Neural progenitor cell (in vitro differentiated cells): ENCODE measurements at places on chromosomes 3 and 15.

DNA sequence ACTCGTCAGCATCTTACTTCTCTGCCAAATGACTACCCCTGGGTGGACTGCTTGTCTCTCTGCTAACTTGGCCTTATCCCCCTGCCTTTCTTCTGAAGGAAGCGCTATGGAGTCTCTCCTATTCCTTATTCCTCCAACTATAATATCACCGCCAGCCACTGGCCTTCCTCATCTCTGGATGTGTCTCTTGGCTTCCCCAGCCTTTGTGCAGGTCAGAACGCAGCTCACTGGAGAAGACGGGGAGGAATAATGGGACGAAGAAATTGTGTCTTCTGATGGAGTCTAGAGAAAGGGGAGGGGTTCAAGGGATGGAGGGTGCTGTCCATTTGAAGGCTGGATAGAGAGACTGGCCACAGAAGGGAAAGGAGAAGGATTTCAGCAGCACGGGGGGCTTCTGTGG, 16.9 kb downstream of the ITGA11 start:
- peaks cover 10% of the 10 kb centered on the region for H3K4me1 ChIP-seq
- H3K36me3 ChIP-seq: no peaks in the 10 kb centered on the region
- DNase-seq: no peak

- no peaks in the 10 kb centered on the region for H3K4me1 ChIP-seq
- H3K4me3 ChIP-seq: no peak overlapping the region
- DNase-seq: no peak
- no peak overlapping the region for H3K27ac ChIP-seq
- no peaks in the 10 kb centered on the region for H3K36me3 ChIP-seq
Observed at GRCh38 chr3:187251599-187251998, 39.9 kb downstream of the MASP1 start.

DNA sequence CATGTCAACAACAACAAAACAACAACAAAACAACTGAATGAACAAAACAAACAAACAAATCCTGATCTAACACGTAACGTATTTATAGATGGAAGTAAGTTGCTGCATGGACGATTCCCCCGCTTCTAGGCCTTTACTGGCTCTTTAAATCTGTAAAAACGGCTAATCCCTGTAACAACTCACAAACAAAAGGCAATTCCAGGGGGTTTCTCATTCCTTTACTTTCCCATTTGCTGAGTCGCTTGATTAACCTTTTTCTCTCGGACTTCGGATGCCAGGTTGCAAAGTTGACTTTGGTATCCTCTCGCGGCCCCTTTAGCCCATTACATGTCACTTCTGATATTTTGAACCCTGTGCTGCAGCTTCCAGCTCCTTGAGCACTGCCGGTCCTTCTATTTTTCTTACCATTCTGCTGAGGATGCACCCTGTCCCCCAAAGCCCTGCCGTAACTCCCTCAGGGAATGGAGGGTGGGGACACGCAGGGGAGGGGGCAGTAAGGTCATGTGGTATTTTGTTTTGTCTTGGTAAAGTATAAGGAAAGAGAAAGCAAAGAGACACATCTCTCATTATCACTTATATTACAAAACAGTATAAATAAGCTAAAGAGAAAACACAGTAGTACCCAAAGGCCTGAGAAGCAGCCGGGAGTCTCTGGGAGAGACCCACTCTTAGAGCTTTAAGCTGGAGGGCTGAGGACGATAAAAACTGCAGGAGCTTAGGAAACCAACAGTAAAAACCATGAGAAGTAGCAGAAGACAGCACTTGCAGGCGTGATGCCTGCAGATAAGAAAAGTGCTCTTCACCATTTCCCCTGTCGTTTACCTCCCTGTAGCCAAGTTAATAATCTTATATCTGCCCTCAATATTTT, 457.8 kb upstream of the ZNF717 start:
- peak overlapping the region; percentile 41 for H3K27ac ChIP-seq
- H3K36me3 ChIP-seq: no peaks in the 10 kb centered on the region
- peak; percentile 77 for DNase-seq
- peak overlapping the region; percentile 27 for H3K4me3 ChIP-seq
- H3K4me1 ChIP-seq: peaks cover 12% of the 10 kb centered on the region

DNA sequence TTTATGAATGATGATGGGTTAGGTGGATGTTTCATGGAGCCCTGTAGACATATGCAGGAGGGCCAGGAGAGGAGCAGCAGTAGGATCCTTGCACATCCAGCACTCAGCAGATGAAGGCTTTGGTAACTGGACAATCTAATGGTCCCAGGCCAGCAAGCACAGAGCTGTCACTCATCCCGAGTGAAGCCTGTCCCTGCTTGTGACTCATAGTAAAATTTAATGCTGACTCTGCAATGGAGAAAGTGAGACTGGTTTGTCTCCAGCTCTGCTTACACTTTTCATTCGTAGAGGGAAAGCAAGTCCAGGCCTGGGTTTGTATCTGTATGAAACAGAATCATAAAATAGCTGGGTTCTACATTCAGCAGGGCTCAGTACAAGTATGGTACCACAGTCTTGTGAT, 131.7 kb downstream of the DTWD1 start:
- H3K4me1 ChIP-seq: no peaks in the 10 kb centered on the region
- no peak for DNase-seq
- no peaks in the 10 kb centered on the region for H3K27me3 ChIP-seq
- no peaks in the 10 kb centered on the region for H3K36me3 ChIP-seq
- no peak overlapping the region for H3K27ac ChIP-seq

GRCh38 chr15:31173790-31174450, 72.4 kb upstream of the TRPM1 start:
- H3K4me1 ChIP-seq: no peaks in the 10 kb centered on the region
- H3K4me3 ChIP-seq: no peak overlapping the region
- H3K27me3 ChIP-seq: no peaks in the 10 kb centered on the region
- DNase-seq: no peak
- H3K27ac ChIP-seq: no peak overlapping the region

DNA sequence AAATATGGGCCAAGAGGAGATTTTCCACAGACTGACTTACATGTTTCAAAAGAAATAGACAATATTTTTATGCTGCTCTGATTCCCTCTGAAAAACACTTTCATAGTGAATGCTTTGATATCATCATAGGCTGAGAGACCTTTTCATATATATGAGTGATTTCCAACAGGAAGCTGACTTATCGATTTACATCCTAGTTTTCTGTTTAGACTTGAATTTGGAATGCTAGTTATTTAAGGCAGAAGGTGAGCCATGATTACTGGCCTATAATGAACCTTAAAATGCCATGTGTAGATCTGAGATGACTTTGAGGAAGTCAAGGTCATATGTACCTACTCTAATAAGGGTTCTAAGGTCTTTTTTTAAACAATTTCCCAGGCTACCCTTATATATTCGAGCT, 1126.1 kb downstream of the ROBO1 start:
- no peak overlapping the region for H3K4me3 ChIP-seq
- H3K27me3 ChIP-seq: no peaks in the 10 kb centered on the region

DNA sequence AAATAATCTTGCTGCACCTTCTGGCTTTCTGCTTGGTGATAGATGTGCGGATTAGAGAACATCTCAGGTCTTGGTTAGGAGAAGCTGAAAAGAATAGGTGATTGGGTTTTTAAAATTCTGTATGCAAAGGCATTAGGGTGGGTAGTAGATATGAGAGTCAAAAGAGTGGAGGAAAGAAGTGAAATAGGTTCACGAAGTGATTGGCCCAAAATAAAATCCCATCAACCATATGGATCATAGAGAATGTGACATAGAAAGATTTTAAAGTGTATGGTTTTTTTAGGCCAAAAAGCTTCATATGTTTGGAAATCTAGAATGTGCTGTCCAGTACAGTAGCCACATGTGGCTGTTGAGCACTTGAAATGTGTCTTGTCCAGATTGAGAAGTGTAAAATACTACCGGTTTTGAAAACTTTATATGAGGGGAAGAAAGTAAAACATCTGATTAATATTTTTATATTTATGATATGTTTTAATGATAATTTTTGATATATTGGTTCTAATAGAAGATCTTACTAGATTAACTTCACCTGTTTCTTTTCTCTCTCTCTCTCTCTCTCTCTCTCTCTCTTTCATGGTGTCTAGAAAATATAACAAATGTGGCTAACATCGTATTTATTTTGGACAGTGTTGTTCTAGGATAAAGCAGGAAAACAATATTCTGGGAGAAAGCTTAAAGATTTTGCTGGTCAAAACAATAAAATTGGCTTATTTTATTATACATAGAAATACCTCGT, 2.9 kb downstream of the MBNL1 start:
- H3K4me1 ChIP-seq: peaks cover 6% of the 10 kb centered on the region
- H3K4me3 ChIP-seq: no peak overlapping the region
- H3K27me3 ChIP-seq: peaks cover 32% of the 10 kb centered on the region
- no peak for DNase-seq

GRCh38 chr3:29186982-29187725, 93.7 kb upstream of the RBMS3 start:
- H3K4me3 ChIP-seq: no peak overlapping the region
- H3K27me3 ChIP-seq: no peaks in the 10 kb centered on the region
- DNase-seq: no peak
- H3K27ac ChIP-seq: no peak overlapping the region
- no peaks in the 10 kb centered on the region for H3K36me3 ChIP-seq
- peaks cover 12% of the 10 kb centered on the region for H3K4me1 ChIP-seq

DNA sequence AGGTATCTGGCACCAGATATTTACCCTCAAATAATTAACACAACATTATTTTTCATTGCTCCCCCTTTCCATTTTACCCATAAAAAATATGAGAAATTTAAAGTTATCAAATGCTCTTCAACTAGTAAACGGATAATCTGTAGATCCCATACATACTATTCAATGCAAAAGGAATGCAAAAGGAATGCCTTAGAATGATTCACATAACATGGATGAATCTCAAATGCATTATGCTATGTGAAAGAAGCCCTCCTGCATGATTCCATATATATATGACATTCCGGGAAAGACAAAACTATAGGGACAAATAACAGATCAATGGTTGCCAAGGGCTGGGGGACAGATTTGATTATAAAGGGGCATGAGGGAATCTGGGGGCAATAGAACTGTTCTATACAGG, 195.7 kb downstream of the STT3B start:
- H3K4me3 ChIP-seq: no peak overlapping the region
- H3K27me3 ChIP-seq: no peaks in the 10 kb centered on the region
- no peak overlapping the region for H3K27ac ChIP-seq
- no peak for DNase-seq
- peaks cover 15% of the 10 kb centered on the region for H3K4me1 ChIP-seq

GRCh38 chr15:72754096-72754495, 29.5 kb downstream of the ADPGK start:
- H3K36me3 ChIP-seq: no peaks in the 10 kb centered on the region
- H3K4me1 ChIP-seq: no peaks in the 10 kb centered on the region
- no peaks in the 10 kb centered on the region for H3K27me3 ChIP-seq
- no peak overlapping the region for H3K4me3 ChIP-seq

DNA sequence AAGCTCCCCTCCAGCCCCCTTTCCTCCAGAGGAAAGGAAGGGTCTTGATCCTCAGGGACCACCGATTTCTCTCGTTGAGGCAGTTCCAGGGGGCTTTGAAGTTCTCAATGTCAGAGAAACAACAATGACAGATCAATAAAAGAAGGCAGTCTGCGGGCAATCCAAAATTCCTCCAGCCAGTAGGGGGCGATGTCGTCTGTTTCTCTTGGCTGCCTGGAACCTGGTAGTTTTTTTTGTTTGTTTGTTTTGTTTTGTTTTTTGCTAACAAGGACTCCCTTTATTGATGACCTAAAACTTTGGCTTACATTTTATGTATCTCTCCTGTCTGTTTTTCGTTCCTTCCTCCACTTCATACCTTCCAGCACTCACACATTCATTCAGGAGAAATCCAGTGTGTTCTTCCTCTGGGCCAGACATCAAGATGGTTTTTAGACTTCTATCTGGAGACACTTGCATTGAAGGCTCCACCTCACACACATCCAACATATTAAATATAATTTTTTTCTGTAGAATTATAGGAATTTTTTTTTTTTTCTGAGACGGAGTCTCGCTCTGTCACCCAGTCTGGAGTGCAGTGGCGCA, 276.6 kb downstream of the RPLP1 start:
- no peaks in the 10 kb centered on the region for H3K4me1 ChIP-seq
- DNase-seq: peak; percentile 49
- H3K27me3 ChIP-seq: no peaks in the 10 kb centered on the region

DNA sequence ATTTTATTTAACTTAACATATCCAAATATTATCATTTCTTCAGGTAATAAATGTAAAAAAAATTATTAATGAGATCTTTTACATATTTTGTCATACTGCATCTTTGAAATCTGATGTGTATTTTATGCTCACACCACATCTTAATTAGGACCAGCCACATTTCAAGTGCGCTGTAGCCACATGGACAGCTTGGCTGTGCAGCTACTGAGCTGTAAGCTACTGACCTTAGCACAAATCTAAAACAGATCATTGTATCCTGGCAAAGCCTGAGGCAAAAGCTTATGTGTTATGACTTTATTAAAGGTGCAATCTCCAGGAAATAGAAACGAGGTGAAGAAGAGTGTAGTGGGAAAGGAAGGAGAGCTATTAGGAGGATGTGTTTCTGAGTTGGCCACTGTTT, 126.7 kb upstream of the UBE2E2 start:
- no peak overlapping the region for H3K27ac ChIP-seq
- DNase-seq: no peak
- no peaks in the 10 kb centered on the region for H3K4me1 ChIP-seq
- no peaks in the 10 kb centered on the region for H3K27me3 ChIP-seq
- no peaks in the 10 kb centered on the region for H3K36me3 ChIP-seq

DNA sequence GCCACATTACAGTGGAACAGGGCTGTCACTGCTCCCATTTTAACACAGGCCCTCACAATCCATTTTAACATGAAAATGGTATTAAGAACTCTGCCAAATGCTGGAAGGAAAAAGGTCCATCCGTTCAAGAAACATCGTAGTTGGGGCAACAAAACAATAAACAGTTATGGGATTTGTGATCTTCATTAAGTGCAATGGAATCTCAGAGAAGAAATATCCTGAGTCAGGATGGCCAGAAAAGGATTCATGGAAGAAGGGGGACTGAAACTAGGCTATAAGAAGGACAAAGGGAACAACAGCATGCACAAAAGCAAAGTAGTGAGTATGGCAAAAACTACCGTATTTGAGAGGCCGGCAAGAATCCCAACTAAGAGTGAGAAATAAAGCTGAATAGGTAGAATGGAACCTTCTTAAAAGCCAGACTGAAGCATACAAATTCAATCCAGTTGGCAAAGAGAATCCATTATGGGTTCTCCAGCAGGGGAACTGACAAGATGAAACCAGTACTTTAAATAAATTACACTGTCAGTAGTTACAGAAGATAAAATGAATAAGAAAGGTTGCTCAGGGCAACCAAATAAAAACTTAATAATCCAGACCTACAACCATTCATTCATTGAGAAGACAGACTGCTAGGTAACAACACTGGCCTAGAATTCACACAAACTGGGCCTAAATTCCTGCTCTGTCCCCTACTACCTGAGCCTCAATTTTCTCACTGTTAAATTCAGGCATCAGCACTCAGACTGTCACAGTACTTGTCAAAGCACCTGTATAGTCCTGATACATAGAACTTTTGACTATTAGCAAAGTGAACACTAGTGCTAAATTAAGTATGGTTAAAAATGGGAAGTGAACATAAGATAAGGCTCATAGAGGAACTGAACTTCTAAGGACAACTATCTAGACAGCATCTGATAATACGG, 6.3 kb downstream of the TBL1XR1 start:
- H3K36me3 ChIP-seq: no peaks in the 10 kb centered on the region
- H3K27ac ChIP-seq: peak overlapping the region; percentile 83
- no peak overlapping the region for H3K4me3 ChIP-seq
- no peak for DNase-seq
- H3K27me3 ChIP-seq: no peaks in the 10 kb centered on the region

- DNase-seq: peak; percentile 54
- no peaks in the 10 kb centered on the region for H3K27me3 ChIP-seq
- H3K4me1 ChIP-seq: no peaks in the 10 kb centered on the region
- no peak overlapping the region for H3K4me3 ChIP-seq
- no peak overlapping the region for H3K27ac ChIP-seq
Observed at GRCh38 chr3:30112902-30113484, 493.4 kb upstream of the TGFBR2 start.
